ENCODE measurements at places on chromosomes 3 and 15.

GRCh38 chr15:95051861-95052260 is 820.5 kb downstream of the MCTP2 start:
- no peak for DNase-seq

DNA sequence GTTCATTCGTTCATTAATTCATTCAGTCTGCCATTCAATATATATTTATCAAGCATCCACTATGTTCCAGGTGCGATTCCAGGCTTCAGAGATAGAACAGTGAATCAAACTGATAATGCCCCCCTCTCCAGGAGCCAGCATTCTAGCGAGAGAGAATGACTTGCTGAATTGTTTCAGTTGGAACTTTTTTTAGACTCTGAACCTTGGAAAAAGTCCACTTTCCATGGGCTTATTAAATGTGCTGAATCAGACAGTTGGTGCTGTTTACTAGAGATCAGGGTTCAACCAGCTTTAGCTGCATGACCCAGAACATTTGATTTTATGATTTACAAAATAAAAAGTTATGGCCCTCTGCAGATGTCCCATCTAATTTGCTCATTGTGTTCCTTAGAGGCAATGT is 213.2 kb downstream of the THSD4 start:
- no peak for DNase-seq

DNA sequence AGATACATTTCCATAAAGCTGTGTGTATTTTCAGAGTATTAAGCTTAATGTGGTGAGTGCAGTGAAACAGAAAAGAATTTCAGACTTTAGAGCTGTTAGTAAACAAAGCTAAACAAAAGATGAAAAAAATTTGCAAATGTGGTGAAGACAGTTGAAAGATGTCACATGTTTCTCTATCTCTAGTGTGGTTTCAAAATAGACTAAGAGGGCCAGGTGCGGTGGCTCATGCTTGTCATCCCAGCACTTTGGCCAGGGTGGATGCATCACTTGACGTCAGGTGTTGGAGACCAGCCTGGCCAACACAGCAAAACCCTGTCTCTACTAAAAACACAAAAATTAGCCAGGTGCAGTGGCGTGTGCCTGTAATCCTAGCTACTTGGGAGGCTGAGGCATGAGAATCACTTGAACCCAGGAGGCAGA is 466.0 kb upstream of the NR2F2 start:
- no peak for DNase-seq

DNA sequence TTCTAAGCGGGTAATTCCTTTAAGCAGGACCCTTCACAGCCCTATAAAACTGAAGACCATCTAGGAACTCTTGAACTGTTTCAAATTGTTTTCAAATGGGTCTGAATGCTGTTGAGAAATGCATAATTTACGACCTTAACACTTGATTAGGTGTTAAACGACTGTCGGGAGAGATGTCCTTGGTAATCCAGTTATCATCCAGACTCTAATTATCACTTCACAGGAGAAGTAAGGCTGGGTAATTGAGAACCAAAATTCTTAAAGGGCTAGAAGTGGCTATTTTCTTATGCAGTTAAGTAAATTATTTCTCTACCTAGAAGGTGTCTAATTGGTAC is 276.7 kb upstream of the TBC1D5 start:
- DNase-seq = no peak

GRCh38 chr3:27939940-27940339 is 217.8 kb upstream of the EOMES start:
- DNase-seq = no peak

DNA sequence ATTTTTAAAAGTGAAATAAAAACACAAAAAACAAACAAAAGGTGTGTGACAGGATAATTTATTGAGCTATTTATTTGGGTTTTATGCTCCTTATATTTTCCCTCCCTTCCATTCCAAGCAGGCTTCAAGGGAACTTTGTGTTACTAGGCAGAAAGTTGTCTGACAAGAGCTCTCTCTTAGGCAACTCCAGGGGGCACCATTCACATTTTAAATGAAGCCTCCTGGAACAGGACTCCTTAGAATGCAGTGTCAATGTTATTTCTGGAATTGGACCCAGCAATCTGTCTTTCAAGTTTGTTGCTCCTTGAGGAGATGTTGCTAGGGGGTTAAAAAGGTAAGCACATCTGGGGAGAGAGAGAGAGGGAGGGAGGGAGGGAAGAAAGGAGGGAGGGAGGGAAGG is 5.4 kb upstream of the RFX7 start:
- DNase-seq = no peak

- DNase-seq = no peak
These were observed 33.5 kb downstream of the UPK1B start for GRCh38 chr3:119206611-119207511.

DNA sequence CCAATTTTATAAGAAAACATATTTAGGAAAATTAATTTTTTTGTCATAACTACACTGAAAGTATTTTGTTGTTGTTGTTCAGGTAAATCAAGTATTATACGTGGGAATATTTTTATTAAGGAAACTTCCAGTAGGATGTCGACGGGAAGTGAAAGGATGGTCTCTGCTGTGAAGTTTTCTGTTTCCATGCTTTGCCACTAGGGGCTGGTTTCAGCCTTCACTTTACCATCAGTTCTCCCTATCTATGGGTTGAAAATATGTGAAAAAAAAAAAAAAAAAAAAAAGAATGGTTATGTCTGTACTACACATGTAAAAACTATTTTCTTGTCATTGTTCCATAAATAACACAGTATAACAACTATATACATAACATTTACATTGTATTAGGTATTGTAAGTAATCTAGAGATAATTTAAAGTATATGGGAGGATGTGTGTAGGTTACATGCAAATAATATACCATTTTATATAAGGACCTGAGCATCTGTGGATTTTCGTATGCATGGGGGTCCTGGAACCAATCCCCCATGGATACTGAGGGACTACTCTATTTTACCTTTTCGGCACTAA is 136.7 kb downstream of the SMAD6 start:
- no peak for DNase-seq

- no peak for DNase-seq
These were observed 37.2 kb downstream of the TRIM42 start for GRCh38 chr3:140715035-140715434.

- no peak for DNase-seq
These were observed 99.2 kb upstream of the C3orf80 start for GRCh38 chr3:160126051-160126450.

- no peak for DNase-seq
These were observed 45.6 kb downstream of the TLE3 start for GRCh38 chr15:70051948-70052633.

- DNase-seq = no peak
These were observed 1.6 kb upstream of the TEX264 start for GRCh38 chr3:51669241-51670052.

- no peak for DNase-seq
These were observed 239.7 kb downstream of the PDCD6IP start for GRCh38 chr3:34038131-34038530.

DNA sequence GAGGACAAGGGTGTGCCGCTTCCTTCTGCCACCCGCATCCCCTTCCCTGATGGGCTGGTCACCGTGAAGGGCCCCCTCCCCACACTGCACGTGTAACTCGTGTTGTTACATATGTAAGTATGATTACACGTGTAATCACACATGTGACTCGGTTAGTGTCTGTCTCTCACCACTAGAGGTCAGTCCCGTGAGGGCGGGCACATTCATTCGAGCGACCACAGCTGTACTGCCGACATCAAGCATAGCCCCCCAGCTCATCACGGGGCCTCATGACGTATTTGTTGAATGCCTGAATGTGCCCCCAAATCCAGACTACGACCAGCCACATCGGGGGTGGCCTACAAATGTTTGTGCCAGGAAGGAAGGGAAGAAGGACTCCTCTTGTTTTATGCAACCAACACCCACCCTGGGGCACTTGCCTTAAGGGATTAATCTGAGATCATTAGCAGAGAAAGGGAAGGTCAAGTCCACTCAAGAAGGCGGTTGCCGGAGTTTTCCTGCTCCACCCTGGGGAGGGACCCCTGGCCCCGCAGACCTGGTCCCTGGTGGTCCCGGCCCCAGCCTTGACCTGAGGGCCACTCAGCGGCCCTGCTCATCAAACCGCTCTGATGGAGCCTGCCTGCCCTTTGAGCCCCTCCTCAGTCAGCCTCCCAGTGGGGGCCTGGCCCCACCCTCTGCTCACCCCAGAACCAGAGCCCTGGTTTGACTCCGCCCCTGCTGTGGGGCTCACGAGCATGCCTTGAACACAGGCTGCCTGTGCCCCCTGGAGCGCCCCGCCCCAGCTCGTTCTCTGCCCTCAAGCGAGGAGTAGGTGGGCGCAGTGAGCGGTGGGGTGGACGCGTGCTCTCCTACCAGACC is 52.8 kb downstream of the RGMA start:
- DNase-seq = no peak

GRCh38 chr15:39270934-39271333 is 309.9 kb upstream of the THBS1 start:
- no peak for DNase-seq

DNA sequence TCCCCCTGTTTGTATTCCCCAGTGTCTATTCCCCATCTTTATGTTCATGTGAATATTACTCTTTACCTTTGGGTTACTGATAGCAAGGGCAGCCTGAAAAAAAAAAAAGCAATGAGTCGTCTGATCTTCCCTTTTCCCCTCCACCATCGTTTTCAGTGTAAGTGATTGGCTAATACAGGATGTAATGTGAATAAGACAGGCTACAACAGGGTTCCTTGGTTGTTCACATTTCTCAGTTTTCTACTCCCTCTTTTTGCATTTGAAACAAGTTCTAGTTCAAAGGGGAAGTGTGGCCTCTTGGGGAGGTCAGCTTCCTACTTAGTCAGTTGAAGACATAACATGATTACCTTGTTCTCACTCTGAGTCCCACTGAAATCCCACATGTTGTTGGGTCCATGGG is 278.0 kb upstream of the TRIM42 start:
- DNase-seq = no peak

GRCh38 chr3:172520301-172520831 is 2.9 kb downstream of the TNFSF10 start:
- no peak for DNase-seq

GRCh38 chr3:183181606-183182005 is 19.1 kb upstream of the LAMP3 start:
- DNase-seq = no peak

DNA sequence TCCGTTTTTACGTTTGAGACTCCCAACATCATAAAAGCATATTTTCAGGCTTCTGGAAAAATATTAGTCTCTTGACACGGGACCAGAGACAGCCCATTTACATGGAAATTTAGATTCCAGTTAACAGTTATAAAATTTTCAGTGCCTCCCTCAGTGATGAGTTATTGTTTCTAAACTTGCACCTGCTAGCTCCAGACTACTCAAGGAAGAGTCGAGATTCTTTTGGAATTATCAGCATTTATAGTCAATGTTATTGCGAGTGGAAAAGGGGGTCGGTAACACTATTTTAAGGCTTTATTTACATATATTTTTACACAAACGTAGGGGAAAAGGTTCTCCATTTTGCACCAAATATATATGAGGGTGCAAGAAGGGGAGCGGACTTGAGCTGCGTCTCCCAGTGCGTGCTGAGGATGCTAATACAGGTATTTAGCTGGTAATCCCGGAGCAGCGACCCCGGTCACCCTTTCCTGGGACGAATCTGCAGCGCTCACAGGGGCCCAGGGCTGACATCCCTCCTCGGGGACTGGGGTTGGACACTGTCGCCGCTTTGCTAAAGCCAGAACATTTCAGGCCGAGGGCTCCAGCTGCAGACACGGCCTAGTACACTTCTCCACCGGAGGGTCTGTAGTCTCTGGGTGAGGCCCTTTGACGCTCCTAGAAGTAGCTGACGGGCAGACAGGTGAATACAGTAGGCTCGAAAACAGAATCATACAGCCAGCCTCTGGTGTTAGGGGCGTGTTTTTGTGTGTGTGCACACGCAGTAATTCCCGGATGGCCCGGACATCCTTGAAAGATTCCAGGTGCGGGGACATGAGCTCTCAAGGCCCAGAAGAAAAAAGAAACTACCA is 729 bp upstream of the ZBTB11 start:
- DNase-seq = no peak

DNA sequence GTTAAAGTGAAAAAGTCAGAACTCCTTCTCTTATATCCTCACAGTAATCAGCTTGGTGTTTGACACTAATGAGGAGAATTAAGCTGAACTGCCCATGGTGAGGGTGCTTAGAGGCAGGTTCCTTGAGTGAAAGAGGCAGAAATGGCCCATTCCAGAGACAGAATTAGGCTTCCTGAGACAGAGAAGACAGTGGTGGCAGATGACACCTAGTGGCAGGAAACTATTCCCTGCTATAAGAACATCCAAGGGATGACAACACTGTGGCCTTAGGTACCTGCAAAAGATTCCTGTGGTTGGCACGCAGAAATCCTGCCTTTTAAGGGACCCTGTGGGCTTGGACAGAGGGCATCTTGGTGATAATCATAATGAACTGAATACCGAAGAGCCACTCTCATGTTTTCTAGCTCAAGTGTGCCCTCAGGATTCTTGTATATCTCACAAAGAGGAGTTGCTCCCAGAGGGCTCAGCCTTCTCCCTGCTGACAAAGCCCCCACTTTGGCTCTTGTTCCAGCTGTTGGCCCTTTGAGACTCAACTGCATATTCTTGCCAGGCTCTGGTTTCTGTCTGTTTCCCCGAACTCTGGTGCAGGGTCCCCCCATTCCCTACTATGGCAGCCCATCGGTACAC is 56.0 kb downstream of the KBTBD12 start:
- DNase-seq = peak; percentile 8

GRCh38 chr3:13273604-13274105 is 146.5 kb downstream of the NUP210 start:
- DNase-seq = no peak

- no peak for DNase-seq
These were observed 24.5 kb upstream of the ARNT2 start for GRCh38 chr15:80379693-80380092.

GRCh38 chr3:109257269-109257668 is 59.0 kb downstream of the DPPA2 start:
- no peak for DNase-seq

- DNase-seq = no peak
These were observed 22.6 kb downstream of the CLDN18 start for GRCh38 chr3:138032567-138032966.

DNA sequence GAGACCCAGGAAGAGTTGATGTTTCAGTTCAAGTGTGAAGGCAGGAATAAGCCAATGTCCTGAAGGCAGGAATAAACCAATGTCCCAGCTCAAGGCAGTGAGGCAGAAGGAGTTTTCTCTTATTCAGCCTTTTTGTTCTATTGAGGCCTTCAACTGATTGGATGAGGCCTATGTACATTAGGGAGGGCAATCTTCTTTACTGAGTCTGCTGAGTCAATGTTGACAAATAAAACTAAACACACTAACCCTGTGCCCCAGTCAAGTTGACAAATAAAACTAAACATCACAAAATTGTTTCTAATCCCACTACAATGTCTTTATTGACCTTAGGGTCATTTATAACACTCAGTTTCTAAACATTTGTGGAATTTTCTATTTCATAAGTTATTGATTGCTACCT is 100.0 kb downstream of the CACNA2D3 start:
- no peak for DNase-seq
